ENCODE measurements at places on chromosomes 7 and 10. TPM values are rescaled to one million over a fixed set of nuclear protein-coding genes. Genes with fewer than 3 reads are reported as not detected.

The SNCG gene
- total RNA-seq, result 7.5 TPM

The PAPSS2 gene
- 77.7 TPM for total RNA-seq

The CHAT gene
- total RNA-seq, result not detected

The CACNA2D1 gene
- 61.6 TPM for total RNA-seq

The ADRB1 gene
- total RNA-seq, result not detected

The SRRT gene
- 60.2 TPM for total RNA-seq

The ALDH18A1 gene
- total RNA-seq, result 96.8 TPM

The ODAD2 gene
- 3.5 TPM for total RNA-seq

The CTAGE15 gene
- total RNA-seq, result not detected

The TMEM273 gene
- total RNA-seq, result not detected

The AKR1D1 gene
- total RNA-seq, result not detected

The KLHL7 gene
- total RNA-seq, result 41.6 TPM

The TMED4 gene
- 151 TPM for total RNA-seq

The FGFBP3 gene
- 0.66 TPM for total RNA-seq

The NUP205 gene
- total RNA-seq, result 49.5 TPM

The CPA1 gene
- total RNA-seq, result not detected

The ZNF503 gene
- 5.8 TPM for total RNA-seq

The COL28A1 gene
- total RNA-seq, result 0.55 TPM

The HERPUD2 gene
- 16.6 TPM for total RNA-seq

The NPC1L1 gene
- total RNA-seq, result under 0.01 TPM

The OGDH gene
- 81.0 TPM for total RNA-seq

All from uterine smooth muscle cell (primary cell).